Stimulated activated CD8-positive, alpha-beta memory T cell treated with anti-CD3 and anti-CD28 coated beads, Interleukin-4, amount 100 ng/mL, for 4 hours (primary cell): ENCODE measurements at places on chromosomes 13 and 19.

- no peak for DNase-seq
Measured at GRCh38 chr13:28865149-28865744, 45.1 kb downstream of the MTUS2 start.

- DNase-seq, result peak; percentile 74
Measured at GRCh38 chr19:44800461-44800860, 8.4 kb upstream of the BCAM start.

- no peak for DNase-seq
Measured at GRCh38 chr13:34901572-34901971, 40.5 kb upstream of the NBEA start.

DNA sequence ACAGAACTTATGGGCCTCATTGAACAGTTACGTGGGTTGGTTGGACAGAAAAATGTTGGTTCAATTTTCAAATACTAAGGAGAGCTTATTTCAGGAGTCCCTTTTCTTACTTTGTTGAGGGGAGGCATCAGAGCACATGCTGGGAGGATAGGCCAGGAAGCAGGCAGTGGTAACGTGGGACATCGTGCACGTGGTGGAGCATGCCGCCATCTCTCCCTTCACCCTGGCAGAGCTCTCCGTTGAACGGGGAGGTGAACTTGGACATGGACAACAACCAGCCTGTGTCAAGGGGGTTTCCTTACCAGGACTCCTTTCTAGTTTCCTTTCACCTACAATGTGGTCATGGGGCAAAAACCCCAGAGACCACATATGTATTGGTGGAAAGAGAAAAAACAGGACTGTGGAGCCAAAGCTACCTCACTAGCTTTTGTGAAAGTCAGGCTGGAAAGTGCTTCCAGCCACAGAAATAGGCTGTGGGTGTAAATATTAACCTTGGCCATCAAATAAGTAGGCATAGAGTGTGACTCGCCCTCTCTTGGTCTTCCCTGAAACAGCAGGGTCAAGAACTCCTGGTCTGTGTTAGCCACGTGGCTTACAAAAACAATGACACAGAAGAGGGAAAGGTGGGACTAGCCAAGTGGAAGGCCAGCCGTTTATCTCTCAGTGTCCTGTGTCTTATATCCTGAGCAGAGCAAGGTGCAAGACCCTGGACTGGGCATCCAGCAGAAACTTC, 14.4 kb downstream of the MICOS13 start:
- no peak for DNase-seq

- DNase-seq, result no peak
Measured at GRCh38 chr13:49288458-49288857, 40.7 kb downstream of the CDADC1 start.

DNA sequence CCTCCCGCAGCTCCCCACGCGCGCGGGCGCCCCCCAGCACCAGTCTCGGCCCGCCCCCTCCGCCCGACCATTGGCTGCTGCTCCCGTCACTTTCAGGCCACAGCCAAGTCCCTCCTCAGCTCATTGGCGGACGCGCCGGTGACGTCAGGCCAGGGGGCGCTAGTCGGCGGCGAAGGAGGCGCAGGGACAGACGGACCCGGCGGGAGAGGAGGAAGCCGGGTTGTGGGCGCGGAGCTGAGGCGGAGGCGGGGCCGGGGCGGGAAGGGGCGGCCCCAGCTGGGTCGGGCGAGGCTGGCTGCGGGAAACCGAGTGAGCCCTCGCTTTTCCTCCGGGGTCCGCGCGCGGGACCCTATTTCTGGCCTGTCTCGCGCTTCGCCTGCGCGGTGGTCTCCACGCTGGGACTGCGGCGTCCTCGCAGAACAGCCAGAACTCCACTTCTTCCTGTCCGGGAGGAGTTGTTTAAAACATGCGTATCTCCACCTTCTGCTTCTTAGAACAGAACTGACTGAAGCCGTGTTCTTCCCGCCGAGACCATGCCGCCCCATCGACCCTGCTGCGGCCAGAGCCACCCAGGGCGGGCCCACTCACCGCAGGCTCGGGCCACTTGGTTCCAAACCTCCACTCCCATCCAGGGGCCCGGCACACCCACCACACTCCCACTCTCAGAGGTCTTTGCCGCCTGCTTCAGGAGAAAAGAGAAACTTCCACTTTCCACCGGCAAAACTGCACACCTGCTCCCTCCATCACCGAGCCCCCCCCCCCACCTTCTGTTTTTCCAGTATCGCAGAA, 471 bp upstream of the TMTC4 start:
- DNase-seq, result peak; percentile 100

DNA sequence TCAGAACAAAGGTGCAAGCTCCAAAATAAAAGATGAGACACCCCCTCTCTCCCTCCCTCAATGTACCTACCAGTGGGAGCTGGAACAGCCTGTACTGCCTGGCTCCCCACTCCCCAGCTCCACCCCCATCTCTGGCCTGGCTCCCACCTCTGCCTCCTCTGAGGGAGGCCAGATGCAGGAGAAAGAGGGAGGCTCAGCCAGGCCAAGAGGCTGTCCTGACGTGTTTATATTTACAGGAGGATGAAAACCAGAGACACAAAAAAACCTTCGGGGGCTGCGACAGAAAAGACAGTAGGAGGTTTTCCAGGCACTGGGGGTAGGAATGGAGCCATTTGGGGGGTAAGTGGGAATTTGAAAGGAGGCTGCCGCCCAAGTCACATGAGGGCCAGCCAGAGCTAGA, 19.7 kb downstream of the ARHGEF18 start:
- no peak for DNase-seq

GRCh38 chr19:40056505-40056904, 474 bp upstream of the ZNF780B start:
- no peak for DNase-seq

- no peak for DNase-seq
Measured at GRCh38 chr13:69565334-69565733, 542.3 kb upstream of the ATXN8OS start.

- no peak for DNase-seq
Measured at GRCh38 chr13:66128201-66128600, 1101.9 kb downstream of the PCDH9 start.

DNA sequence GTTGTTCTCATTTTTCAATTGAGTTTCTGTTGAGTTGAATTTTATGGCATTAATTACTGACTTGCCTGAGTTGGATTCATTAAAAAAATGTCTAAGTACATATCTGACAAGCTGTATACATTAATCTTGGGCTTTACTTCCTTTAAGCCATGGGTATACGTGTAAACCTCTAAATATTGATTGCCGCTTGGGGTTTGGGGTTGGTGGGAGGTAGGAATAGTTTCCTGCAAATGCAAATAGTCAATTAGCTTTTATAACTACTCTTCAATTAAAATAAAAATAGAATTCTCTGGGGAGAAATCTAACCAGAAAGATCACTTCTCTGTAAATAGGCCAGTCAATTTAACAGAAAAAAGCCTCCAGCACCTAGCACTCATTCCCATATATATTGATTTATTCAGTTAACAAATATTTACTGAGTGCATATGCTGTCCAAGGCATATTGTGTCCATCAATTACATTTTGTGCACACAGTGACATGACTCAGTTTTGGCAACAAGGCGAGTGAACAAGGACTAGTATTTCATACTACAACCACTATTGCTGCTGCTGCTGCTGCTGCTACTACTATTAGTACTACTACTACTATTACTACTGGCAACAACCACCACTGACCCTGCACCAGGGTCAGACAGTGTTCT, 306.8 kb downstream of the RFC3 start:
- DNase-seq, result no peak

DNA sequence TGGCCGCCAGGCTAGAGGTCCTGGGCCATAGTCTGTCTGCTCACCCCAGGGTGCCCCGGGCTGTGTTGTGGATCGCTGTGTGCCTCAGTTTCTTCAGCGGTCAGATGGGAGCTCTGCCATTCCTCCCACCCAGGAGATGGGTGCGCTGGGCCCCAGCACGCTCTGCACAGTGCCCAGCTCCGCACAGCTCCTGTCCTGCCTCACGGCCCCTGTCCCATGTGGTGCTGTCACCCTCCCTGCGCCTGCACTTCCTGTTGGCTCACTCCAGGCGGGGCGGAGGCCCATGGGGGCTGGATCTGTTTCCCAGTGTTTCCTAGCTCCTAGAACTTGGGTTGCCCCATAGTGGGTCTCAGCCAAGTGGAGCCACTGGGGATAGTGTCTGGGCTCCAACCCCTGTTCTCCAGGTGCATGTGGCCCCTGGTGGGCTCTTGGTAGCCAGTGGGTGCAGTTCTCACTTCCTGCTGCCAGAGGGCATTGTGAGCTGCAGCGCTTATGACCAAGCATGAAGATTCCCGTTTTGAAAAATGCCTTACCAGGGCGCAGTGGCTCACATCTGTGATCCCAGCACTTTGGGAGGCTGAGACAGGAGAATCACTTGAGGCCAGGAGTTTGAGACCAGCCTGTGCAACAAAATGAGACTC, 69.8 kb downstream of the KDM4B start:
- DNase-seq, result no peak

DNA sequence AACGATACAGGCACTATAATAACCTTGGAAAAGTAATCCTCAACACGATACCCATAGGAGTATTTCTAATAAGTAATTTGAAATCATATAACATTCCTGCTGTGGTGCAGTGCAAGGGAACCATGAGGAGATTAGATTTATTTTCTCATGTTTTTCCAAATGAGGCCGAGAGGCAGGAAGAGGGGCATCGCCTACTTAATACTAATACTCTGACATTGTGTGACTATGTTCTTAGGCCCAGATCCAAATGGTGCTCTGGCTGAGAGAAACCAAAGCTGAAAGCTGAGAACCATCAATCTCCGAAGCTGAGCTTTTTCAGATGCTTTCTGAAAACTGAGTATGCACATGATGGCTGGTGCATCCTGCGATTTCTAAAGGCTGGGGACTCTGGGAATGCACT, 248.0 kb upstream of the MAB21L1 start:
- no peak for DNase-seq

DNA sequence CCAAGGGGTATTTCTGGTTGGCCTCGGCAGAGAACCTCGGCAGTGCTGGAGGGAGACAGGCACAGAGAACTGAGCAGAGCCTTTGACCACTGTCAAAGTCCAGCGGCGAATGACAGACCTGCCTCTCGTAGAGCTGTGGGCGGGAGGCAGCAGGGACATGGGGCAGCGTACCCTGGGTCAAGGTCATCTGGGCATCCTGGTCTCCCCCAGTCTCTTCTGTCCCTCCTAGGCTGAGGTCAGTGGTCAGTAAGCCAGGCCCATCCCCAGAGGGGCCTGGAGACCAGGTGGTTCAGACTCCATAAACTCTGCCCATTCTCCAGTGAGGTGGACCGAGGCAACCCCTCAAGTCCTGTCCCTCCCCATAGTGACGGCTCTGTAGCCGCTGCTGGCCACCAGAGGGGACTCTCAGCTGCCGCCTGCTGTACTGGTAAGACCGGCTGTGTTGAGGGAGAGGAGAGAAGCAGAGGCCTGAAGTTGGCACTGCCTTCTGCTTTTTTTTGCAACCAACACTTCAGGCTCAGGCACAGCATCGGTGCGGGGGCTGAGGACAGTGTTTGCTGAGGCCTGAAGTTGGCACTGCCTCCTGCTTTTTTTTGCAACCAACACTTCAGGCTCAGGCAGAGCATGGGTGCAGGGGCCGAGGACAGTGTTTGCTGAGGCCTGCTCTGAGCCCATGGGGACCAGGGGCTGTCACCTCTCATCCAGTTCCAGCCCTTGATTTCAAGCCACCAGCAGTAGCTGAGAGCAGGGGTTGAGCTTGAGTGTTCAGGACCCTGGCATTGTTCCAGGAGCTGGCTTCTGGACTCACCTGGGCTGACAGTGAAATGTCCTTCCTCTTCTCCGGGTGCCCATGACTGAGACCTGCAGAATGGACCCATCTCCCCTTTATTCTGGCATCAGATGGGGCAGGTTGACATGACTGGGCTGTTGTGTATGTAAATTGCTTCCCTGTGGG, at the start of gene PGLYRP2:
Gene PGLYRP2, minus strand, starts transcription at position 111 of the 955 bp plus-strand sequence. CDS start 130 bp downstream, outside the sequence.
- DNase-seq, result no peak

DNA sequence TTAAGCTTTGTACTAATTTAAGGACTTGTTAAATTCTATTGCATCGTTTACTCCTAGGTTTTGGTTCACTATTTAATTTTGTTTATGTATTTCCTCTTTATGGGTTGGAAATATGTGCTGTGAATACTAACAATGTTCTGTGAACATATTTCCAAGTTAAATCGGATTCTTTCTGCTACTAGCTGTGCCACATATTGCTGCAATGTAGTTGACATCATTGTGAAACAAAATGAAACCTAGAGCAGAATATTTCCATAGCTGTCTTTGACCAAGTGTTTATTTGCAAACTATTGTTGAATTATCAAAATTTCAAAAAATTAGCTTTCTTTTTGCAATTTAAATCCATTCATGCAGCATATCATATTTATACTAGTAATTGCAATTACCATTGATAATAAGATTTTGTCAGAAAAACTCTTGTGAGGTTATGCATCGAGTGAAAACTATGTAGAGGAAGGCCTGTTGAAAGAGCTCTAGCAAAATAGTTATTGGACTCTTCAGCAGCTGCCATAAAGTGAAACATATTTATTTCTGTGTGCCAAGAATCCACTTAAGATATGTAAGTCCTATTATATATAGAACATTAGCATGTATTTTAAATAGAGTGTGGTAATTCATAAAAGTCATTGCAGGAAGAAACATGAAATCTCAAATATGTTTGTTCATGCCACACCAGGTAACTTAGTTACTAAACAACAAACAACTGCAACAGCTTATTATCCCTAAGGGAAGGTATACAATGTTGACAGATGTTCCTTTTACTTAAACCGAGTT, 575.1 kb downstream of the SLITRK6 start:
- no peak for DNase-seq

GRCh38 chr19:38284422-38284821, 19.6 kb upstream of the C19orf33 start:
- no peak for DNase-seq

DNA sequence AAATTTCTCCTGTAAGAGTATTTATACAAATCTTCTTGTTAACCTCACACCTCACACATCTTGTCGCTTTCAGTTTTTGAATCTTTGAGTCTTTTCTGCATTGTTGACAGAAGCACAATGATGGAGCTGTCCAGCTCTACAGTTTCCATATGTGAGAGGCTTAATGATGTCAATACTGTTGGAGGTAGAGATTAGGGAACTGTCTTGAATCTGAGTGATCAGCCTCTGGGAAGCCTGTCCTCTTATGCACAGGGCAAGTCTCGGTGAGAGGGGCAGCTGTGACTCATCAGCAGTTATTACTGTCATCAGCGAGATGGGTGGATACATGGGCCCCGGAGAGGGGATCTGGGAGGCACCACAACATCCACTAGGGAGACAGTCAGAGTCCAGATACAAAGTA, 4.6 kb upstream of the ITGBL1 start:
- DNase-seq, result no peak

DNA sequence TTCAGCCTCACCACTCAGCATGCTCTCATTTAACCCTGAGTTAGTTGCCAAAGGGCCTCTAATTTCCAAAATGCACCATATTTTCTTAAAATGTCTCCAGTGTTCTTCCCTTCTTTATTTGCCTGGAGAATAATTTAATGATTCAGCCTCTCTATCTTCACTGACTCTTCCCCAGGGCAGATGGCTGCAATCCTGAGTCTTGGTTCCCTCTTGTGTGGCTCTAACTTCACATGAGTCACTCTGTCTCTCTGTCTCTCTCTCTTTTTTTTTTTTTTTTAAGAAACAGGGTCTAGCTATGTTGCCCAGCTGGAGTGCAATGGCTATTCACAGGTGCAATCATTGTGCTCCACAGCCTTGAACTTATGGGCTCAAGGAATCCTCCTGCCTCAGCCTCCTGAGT, 251.4 kb downstream of the VWA8 start:
- DNase-seq, result no peak

GRCh38 chr19:2236314-2237050, at the start of the genes PLEKHJ1 and SF3A2:
PLEKHJ1 (minus strand) TSS chr19:2236329; CDS start chr19:2236248, 81 bp downstream.
SF3A2 (plus strand) TSS chr19:2236824; CDS start chr19:2243419, 6,595 bp downstream.
- DNase-seq, result peak; percentile 95

GRCh38 chr13:83350569-83350968, 531.7 kb downstream of the SLITRK1 start:
- DNase-seq, result no peak

- DNase-seq, result no peak
Measured at GRCh38 chr19:18440415-18440877, 2.5 kb upstream of the ISYNA1 start.
